ENCODE measurements at places on chromosomes 2 and 18. TPM values are rescaled to one million over a fixed set of nuclear protein-coding genes. Genes with fewer than 3 reads are reported as not detected.
A peak's percentile ranks its signal among the peaks of the same experiment; 100 is the strongest.

- no peak for DNase-seq
Measured at GRCh38 chr2:56379066-56379465, 195.3 kb downstream of the CCDC85A start.

DNA sequence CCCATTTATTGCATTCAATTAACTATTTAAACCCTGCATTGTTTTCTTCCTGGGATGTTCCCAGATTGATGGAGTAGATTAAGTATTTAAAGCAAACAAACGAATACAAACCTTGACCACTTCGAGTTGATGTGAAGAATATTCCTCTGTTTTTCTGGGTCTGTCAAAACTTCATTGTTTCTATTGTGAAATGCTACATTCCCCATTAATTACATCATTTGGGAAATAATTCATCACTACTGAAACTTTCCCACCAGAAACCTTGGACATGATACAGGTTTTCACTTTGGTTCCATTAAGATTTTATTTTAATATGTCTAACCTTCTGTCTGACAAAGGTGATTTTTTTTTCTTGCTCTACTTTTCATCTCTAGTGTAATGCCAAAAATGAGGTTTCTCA, 365.1 kb upstream of the ETAA1 start:
- no peak for DNase-seq

GRCh38 chr18:27717816-27718215, 459.1 kb downstream of the CDH2 start:
- peak; percentile 39 for DNase-seq

- peak; percentile 90 for DNase-seq
Measured at GRCh38 chr2:158457826-158458616, 1.3 kb downstream of the PKP4 start.

GRCh38 chr2:15800495-15801329, 139.6 kb upstream of the MYCN start:
- peak; percentile 59 for DNase-seq

GRCh38 chr2:120442541-120442922, 96.6 kb downstream of the INHBB start:
- DNase-seq: no peak

DNA sequence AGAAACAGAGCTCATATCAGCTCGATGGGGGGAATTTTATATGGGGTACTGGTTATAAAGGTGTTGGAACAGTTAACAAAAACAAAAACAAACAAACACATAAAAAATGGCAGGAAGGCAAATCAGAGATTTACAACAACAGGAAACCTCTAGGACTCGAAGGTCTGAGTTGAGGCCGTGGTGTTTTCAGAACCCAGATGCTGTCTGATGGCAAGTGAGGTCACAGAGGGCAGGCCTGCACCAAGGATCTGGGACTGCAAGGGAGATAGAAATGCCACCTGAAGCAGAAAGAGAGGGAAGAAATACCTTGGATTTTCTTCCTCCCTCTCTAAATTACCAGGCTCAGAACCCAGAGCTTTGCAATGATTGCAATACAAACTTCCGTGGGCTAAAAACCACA, 429.5 kb downstream of the ZNF521 start:
- DNase-seq: no peak

DNA sequence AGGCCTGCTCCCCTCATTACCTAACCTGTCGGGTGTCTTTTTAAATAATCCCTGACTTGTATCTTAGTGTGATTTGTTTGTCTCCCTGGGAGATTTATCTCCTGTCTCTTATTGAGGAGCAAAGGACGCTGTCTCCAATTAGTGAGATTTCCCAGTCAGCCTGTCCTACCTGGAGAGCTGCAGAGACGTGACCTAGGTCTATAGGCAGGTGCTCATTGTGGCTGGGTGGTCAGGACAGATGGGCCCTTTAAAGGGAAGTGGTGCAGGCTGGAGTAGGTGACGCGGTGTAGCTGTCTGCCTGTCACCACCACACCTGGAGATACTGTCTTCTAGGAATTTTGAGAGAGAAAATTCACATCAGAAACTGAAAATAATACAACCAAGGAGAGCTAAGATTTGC, 28.0 kb downstream of the PLB1 start:
- DNase-seq: no peak

- no peak for DNase-seq
Measured at GRCh38 chr18:80194874-80195570, 52.3 kb downstream of the PARD6G start.

GRCh38 chr2:207141386-207141785, 24.4 kb downstream of the KLF7 start:
- DNase-seq: no peak

DNA sequence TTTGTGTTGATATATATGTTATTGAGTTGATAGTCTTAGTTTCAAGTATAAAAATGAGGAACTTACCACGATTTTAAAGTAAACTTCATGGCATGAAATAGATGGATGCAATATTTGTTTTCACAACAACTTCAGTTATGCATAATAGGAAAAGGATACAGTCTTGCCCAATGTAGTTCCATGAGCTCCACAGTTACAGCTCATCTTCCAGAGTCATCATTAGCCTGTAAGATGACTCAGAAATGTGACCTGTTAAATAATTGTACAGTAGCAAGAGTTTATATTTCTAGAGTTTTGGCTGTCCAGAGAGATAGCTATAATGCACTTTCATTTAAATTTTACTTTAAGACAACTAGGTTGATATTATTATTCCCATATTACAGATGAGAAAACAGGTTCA, 80.9 kb upstream of the ARHGAP28 start:
- DNase-seq: no peak

DNA sequence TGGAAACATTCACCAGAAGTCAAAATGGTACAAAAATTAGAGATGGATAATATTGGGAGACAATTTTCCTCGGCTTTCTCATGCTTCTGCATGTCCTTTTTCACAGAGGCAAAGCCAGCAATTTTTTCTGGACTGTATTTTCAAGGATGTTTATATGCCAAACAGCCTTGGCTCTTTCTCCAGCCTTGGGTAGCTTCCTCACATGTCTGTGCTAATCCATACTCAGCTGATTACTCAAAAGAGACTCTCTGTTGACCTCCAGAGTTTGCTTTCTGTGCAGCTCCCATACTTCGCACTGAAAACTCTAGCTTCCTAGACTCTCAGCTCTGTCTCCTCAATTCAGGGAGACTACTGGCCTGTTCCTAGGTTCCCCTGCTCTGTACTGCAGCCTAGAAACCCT, 10.6 kb downstream of the C18orf63 start:
- DNase-seq: no peak

- no peak for DNase-seq
Measured at GRCh38 chr2:109143214-109144187, 14.5 kb downstream of the SH3RF3 start.

- no peak for DNase-seq
Measured at GRCh38 chr2:161975813-161976160, 98.2 kb downstream of the DPP4 start.

- DNase-seq: no peak
Measured at GRCh38 chr2:140186313-140186712, 1406.1 kb upstream of the NXPH2 start.

DNA sequence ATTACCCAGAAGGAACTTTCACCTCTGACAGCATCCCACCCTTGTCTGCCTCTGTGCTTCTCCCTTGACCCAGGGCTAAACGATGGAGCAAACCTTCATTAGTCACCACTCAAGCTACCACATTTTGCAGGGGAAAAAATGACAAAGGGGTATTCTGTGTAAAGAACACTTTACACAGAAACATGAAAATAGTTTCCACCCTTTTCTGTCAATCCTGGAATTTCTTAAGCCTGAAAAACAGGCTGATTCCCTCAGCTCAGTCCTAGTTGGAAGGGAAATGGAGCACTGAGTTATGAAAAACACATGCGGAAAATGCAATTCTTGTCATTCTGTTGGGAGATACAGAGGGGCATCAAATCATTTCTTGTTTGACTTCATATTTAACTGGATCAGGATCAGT, 175.0 kb upstream of the HNRNPA3 start:
- no peak for DNase-seq

- no peak for DNase-seq
Measured at GRCh38 chr2:168571061-168571460, 115.0 kb downstream of the CERS6 start.

GRCh38 chr2:146730882-146731281, 1113.9 kb upstream of the ACVR2A start:
- DNase-seq: no peak

DNA sequence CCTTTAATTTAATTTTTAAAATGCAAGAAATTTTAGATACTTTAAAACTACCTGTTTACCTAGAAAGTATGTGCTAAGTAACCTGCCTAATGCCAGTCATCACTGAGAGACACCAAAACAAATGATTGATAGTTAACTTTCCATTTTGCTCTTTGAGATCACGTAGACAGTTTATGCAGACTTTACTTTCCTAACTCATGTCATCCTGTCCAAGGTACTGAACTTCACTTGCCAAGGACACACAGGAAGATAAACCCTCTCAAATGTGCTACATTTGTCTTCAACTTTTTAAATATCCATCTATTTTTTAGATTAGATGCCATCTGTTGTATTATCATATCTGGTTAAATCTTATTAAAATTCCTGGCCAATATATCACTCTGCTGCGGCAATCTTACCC, 20.1 kb upstream of the SCN1A start:
- no peak for DNase-seq

DNA sequence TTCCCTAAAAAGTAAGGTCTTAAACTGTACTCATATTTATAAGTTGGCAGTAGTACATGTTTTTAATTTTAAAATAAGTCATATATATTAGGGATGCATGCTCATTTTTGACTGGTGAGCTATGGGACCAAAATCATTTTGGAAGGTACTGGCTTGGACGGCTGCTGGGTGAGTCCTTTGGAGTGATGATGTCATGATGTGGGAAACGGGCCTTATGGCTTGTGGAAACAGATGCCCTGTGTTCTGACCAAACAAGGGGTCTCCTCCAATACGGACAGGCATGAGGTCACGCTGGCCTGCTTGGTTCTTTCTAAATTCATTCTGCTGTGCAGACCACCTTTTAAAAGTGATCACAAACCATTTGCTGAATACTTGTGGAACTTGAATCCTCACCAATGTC, 109.2 kb upstream of the MGAT5 start:
- no peak for DNase-seq

DNA sequence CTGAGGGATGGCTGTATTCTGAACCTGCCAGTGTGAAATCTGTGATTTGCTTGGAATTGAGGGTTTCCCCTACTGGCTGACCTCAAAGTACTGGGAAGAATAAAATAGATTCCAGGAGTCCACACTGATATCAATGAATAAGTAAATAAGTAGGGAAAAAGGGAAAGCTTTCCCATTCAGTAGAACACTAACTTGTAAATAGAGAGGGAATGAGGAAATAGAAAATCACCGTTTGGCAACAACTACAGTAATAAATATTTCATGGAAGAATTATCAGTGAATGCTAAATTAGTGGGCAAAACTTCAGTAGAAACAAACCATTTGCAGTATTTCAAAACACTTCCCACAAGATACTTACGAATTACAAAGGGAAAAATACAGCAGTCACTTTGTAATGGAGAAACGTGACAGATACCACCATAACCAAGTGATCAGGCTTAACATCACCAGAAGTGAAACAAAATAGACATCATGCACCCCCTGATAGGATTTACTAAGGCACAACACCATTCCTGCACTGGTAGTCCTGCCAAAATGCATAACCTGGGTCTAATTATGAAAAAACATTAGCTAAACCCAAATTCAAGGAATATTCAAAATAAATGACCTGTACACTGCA, 88.5 kb downstream of the ICA1L start:
- DNase-seq: no peak

- DNase-seq: no peak
Measured at GRCh38 chr2:64212346-64212745, 68.1 kb upstream of the PELI1 start.

DNA sequence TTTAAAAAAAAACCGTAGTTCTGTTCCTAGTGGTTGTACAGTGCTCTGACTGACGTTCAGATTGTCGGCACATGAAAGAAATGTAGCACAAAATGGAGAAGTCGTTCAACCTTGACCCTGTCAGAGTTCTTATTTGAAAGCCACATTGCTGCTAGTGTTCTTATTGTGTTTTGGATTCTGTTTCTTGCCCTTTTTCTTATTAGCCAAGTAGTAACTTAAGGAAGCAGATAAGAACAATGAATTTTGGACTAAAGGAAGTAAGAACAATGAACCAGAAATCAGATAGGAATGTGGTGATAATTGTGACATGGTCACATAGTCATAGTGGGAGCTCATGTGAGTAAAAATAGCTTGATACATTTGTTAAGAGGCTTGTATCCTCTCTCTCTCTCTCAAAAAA, 45.9 kb downstream of the RPIA start:
- DNase-seq: no peak

GRCh38 chr2:170139276-170139967, 38.5 kb upstream of the MYO3B start:
- DNase-seq: no peak

DNA sequence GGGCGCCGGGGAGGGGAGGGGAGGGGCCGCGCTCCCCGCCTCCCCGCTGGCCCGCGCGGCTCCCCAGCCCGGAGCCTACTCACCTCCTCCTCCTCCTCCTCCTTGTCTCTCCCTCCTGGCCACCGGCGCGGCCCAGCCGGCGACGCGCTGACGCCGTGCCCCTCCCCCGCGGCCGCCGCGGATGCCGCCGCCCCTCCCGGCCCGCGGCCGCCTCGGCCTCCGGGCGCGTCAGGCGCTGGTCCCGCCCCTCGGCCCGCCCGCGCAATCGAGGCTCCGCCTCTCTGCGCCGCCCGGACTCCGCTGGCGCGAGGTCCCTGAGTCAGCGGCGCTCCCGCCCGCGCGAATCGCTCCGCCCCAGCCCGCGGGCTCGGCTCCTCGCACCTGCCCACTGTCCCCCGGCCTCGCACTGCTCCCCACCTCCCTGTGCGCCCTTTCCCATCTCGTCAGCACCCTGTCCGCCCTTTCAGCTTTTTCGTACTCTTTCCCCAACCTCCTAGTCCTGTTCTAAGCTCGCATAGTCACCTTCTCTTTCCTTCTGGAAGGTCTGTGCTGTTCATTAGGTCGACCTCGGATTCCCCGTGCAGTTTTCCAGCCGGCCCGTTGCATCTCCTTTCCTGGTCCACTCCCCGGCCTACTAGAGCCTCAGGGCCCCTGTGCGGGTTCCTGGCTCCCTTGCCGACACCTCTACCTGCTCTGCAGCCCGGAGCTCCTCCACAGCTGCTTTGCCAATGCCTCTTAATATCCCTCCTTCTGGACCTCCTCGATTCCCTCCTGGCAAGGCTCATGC, 187.4 kb downstream of the ZEB2 start:
- DNase-seq: peak; percentile 89

GRCh38 chr2:187618813-187619212, 64.6 kb upstream of the TFPI start:
- no peak for DNase-seq

- DNase-seq: peak; percentile 23
Measured at GRCh38 chr2:240339411-240340360, 95.8 kb upstream of the GPC1 start.

- DNase-seq: no peak
Measured at GRCh38 chr2:235747001-235747785, 253.3 kb downstream of the AGAP1 start.

ITPRIPL1 gene
- total RNA-seq: 16.3 TPM

NOL4 gene
- 0.74 TPM for total RNA-seq

RNF149 gene
- 17.4 TPM for total RNA-seq

MARCHF4 gene
- 0.26 TPM for total RNA-seq

EFEMP1 gene
- 3.5 TPM for total RNA-seq

PROC gene
- total RNA-seq: 0.37 TPM

ATRAID gene
- 106 TPM for total RNA-seq

ALKAL2 gene
- total RNA-seq: 0.48 TPM

SOWAHC gene
- total RNA-seq: 20.1 TPM

MROH2A gene
- not detected for total RNA-seq

GAREM1 gene
- 5.2 TPM for total RNA-seq

ARL4C gene
- total RNA-seq: 12.0 TPM

WIPF1 gene
- 5.1 TPM for total RNA-seq

ABHD1 gene
- total RNA-seq: 0.31 TPM

ACVR2A gene
- total RNA-seq: 14.5 TPM

All from H9 (cell line).